ENCODE measurements at places on chromosomes 16 and 17.
A peak's percentile ranks its signal among the peaks of the same experiment; 100 is the strongest.

DNA sequence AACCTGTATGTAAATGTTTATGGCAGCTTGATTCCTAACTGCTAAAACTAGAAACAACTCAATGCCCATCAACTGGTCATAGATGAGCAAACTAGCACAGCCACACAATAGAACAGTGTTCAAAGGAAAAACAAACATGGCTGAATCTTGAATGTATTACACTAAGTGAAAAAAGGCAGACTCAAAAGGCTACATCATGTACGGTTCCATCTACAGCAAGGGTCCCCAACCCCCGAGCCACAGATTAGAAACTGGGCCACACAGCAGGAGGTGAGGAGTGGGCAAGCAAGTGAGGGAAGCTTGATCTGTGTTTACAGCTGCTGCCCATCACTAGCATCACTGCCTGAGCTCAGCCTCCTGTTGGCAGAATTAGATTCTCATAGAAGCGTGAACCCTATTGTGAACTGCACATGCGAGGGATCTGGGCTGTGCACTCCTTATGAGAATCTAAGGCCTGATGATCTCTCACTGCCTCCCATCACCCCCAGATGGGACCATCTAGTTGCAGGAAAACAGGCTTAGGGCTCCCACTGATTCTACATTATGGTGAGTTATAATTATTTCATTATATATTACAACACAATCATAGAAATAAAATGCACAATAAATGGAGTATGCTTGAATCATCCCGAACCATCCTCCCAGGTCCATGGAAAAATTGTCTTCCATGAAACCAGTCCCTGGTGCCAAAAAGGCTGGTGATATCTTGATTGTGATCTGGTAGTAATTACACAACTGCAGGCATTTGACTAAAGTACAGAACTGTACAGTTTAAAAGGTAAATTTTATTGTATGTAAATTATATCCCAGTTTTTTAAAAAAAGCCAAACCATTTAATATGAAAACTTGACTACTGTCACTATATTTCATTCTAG is 7.7 kb downstream of the CEP20 start:
- DNase-seq: no peak

DNA sequence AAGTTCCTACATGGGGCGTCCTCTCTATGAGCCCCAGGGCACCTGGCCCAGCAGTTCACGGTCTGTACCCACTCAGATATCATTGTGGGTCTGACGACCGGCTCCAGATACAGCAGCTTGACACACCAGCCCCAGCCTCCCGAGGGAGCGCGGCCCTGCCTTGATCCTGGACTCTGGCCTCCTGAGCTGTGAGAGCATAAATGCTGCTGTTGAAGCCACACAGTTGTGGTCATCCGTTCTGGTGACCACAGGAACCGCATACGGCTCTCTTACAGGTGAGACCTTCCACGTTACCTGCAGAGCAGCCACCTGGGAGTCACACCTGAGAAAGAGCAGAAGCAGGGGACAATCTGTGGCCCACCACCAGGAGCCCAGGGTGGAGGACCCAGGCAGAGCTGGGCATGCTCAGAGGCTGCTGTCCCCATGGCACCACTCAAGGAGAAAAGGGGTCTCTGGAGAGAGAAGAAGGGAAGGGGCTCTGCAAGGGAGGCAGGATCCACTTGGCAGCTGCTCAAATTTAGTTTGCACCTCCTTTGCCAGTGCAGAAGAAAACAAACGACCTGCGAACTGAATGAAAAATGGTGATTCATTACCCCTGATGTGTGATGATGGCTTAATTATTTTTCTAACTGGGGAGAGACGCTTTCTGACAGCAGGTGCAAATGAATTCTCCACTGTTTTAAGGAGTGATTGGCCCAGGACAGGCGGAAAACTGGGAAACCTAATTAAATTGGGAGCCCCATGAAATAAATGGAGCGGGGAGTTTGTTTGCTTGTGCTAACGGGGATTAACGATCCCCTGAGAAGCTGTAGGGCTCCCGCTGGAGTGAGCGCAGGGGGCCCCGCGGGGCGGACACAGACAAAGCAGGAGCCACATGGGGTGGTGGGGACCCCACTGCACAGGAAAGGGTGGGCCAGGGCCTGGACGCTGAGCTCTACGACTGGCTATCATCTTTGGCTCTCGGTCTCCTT is 208.9 kb downstream of the RBFOX3 start:
- DNase-seq: no peak

GRCh38 chr16:54512467-54512995 is 225.9 kb upstream of the IRX3 start:
- no peak for DNase-seq

DNA sequence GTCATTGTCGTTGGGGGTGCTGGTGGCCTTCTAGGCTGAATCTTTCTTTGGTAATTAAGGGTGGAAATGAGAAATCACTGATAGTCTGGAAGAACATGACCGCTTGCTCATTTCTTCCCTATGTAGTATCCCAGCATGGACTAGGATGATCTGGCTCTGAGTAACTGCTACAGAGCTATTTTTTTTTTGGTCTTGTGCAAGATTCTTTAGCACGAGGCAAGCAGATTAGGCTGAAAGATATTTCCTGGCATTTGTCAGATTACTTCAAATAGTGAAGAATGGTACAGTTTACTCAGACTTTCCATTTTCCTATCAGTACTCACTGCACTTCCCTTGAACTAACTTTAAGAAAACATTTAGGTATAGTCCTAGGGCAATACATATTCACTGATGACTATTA is 89.0 kb downstream of the SYCE1L start:
- no peak for DNase-seq

- peak; percentile 7 for DNase-seq
Measured at GRCh38 chr17:73043686-73044581, 48.6 kb downstream of the SLC39A11 start.

- peak; percentile 26 for DNase-seq
Measured at GRCh38 chr16:11672206-11673090, 4.2 kb downstream of the SNN start.

GRCh38 chr16:61721544-61721943 is 314.7 kb downstream of the CDH8 start:
- DNase-seq: peak; percentile 21

GRCh38 chr16:46871597-46871996 is 12.6 kb upstream of the GPT2 start:
- no peak for DNase-seq

- DNase-seq: no peak
Measured at GRCh38 chr16:85557083-85557970, 55.8 kb upstream of the GSE1 start.

GRCh38 chr17:39950871-39951348 is 11.9 kb upstream of the GSDMA start:
- DNase-seq: no peak

DNA sequence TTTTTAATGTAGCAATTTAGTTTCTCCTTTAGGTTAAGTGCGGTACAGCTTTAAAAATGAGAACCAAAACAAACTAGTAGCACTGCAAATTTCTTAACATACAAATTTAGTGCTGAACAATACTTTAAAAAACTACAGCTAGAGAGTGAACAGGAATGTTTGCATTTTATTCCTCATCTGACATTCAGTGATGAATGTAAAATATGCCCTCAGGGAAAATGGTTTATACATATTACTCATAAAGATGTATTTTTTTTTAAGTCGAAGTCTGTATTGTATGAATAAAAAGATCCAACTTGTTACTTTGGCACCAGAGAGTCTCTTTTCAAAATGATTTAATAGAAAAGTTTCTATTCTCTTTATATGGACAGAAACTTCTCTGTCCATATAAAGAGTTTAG is 96.8 kb downstream of the BRIP1 start:
- no peak for DNase-seq

DNA sequence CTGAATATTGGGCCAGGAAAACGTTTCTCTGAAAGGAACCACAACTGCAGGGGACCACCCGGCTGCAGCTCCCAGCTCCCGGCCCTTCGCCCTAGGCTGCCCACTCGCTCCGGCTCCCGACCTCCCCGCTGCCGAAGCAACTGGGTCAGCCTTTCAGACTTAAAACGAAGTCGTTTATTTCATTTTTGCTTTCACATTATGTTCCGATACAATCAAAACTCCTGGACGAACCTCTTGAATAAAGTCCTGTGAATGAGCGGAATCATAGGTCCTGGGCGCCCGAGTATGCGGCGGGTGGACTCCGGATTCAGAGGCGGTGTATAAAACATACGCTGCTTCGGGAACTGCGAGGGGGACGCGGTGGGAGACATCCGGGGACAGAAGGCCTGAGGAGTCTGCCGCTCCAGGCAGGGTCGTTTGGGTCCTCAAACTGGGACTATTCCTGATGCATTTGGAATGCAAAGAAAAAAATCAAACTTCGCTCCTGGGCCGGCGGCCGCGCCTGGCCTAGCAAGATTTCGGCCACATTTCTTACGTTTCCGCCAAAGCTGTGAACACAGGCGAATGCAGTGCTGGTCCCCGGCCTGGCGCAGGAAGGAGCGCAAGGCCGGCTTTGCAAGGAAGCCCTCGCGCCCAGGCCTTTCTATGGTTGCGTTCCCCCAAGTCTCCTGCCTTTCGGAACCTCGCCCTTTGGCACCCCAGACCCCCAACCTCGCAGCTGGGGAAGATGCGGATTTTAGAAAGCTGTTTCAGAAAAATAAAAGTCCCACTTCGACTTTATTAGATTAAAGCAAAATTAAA is 3.7 kb downstream of the CBLN1 start:
- DNase-seq: no peak

DNA sequence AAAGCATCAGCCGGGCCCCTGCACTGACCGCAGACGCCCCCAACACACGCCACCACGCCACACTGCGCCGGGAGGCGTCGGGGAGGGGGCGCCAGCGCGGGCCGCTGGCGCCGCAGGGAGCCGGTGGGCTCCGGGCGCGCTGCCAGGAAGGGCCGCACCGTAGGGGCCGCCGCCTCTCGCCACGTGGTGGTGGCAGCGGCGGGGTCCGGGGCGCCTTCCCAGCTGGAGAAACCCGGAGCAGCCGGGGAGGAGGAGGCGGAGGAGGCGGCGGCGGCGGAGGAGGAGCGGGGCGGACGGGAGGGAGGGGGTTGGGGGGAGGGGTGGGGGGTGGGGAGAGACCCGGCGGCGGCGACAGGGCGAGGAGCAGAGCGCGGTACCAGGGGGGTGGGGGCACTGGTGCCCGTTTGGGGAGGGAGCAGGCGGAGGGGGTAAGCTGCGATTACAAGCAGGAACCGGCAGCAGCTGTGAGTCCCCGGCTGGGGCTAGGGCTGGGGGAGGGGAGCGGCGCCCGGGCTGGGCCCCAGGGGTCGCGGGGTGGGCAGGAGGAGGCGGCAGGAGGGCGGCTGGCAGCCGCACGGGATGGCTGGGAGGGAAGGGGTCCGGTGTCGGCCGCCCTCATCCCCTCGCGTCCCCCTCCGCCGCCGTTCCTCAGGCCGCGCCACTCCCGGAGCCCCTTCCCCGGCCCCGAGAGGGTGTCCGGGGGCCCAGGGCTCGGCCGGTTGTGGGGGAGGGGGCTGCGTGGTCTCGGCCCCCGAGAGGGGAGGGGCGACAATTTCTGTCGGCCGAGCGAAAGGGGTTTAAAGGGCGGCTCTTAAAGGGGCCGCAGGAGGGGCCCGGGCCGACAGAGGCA is at the start of gene TBKBP1:
TSS of gene TBKBP1 (plus strand) at position 431 of the 850 bp plus-strand sequence. CDS start 1,952 bp downstream, outside the sequence.
- no peak for DNase-seq

DNA sequence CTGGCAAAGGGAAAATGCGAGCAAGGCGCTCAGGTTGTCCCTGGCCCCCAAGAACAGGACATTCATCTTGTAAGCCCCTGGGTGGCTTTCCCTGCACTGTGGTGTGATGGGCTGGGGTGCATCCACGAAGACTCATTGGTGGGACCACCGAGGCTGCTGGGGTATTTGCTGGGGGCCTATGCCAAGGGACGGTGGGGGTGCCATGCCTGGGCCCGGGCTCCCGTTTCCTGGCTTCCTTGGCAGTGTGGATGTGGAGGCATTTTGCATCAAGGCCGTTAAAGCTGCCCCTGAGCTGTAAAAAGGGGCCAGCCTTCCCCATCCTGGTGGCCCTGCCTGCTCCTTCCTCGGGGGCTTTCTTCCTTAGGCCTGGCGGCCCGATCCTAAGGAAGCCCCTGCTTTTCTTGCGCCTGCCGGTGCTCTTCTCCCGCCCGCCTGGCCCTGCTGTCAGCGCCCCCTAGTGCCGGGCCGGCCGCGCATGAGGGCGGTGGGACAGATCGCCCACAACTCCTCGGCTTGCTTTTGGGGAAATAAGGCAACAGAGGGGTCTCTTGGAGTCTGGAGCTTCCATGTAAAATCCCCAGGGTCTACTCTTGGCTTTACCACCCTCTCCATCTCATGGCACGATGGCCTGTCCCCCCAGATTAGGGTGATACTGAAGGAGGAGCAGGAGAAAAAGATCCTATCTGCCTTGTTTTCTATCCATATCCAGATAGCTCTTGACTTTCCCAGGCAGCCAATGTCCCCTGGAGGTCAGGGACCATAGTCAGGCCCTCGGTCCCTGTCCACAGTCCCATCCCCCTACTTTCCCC is 9.8 kb upstream of the TBX2 start:
- peak; percentile 38 for DNase-seq

GRCh38 chr16:85003725-85004586 is 7.4 kb downstream of the ZDHHC7 start:
- no peak for DNase-seq

DNA sequence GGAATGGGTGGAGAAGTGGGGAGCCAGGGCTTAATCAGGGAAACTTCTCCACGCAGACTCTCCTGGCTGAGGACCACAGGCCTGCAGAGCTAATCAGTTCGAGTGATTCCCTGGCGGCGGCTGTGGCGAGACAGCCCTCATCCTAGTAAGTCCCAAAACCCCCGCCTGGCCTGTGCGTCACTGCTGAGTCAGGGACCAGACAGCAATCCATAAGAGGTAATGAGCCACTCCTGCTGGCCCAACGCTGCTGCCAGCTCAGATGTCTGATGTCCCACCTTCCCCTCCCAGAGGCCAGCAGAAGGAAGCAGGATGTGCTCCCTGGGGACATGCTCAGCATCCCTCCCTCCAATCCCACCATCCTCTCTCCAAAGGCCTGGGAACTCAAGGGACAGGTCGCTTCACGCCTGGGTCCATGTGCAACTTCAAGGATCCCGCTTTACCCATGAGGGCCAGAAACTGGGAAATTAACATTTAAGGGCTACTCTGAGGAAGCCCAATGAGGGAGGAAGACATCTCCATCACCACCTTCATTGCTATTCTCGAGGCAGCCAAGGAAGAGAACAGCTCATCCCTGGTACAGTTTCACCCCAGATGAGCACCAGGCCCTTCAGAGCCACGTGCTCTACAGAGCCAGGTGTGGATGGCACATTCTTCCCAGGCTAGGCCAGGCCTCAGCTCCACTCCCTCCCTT is 7.9 kb downstream of the ACLY start:
- no peak for DNase-seq

DNA sequence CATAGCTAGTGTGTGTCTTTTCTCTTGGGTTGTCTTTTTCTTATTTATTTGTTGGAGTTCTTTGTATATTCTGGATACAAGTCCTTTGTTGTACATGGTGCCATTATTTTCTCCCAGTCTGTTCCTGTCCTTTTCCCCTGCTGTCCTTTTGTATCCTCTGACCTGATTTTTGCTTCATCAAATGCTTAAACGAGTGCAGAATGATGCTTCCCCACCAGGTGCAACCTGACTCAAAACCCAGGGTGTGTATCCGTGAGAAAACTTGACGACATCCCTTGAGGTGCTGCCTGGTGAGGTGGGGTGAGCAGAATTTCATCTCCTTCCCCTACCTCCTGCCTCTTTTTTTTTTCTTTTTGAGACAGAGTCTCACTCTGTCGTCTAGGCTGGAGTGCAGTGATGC is 88.6 kb downstream of the NTN1 start:
- no peak for DNase-seq

GRCh38 chr17:80920441-80920840 is 71.2 kb upstream of the CHMP6 start:
- DNase-seq: no peak

- DNase-seq: no peak
Measured at GRCh38 chr17:82615084-82616020, 32.9 kb downstream of the WDR45B start.

GRCh38 chr17:2406271-2406902 is 5.5 kb upstream of the MNT start:
- DNase-seq: peak; percentile 43

- DNase-seq: peak; percentile 81
Measured at GRCh38 chr17:64984851-64985521, 65.7 kb upstream of the LRRC37A3 start.

All from inflammatory macrophage treated with lipopolysaccharide for 4 hours (primary cell).